ENCODE measurements at places on chromosomes 3 and 15.
A peak's percentile ranks its signal among the peaks of the same experiment; 100 is the strongest.

GRCh38 chr3:13357074-13357473 lies 63.0 kb downstream of the NUP210 start:
- no peak for DNase-seq

DNA sequence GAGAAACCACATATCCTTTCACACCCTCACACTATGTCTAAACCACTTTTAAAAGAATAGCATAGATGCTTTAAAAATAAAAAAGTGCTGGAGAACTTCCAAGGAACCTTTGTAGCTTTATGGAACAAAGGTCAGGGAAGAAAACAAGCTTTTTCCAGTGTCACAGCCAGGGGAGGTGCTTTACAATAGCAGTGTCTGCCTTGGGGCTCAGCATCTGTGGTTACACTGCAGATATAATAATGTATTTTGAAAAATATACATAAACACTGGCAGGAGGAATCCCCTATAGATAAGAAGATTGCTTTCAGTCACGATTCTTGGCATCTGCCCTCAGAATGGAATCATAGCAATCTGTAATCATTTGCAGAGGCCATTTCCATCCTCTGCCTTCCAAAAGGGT lies 362.4 kb upstream of the LRRC3B start:
- DNase-seq = no peak

GRCh38 chr3:154250291-154250690 lies 74.0 kb downstream of the DHX36 start:
- no peak for DNase-seq

- no peak for DNase-seq
Observed at GRCh38 chr3:73068419-73068818, 7.0 kb downstream of the EBLN2 start.

DNA sequence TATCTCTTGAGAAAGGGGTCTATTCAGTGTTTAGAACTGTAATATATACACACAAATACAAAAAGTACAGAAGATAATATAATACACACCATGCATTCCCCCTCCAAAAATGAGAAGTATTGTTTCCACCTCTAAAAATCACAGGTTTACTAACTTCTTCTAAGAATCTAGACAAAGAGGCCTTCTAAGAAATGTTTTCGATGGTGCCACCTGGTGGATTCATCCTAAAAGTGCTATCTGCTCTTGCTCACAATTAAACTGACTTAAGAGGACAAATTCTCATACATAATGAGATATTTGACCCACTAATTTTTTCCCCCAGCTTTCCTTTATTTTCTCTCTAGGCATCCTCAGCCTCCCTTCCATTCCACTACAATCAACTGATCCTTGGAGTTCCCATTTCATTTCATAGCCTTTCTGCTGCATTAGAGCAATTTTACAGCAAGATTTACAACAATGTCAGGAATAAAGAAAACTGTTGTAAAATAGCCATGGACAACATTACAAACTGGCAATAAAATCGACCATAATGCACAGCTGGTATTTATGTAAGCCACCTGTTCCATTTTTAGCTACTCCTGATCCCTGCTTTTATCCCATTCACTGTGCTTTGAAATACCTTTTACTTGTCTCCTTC lies 124.6 kb downstream of the ARRDC4 start:
- no peak for DNase-seq

DNA sequence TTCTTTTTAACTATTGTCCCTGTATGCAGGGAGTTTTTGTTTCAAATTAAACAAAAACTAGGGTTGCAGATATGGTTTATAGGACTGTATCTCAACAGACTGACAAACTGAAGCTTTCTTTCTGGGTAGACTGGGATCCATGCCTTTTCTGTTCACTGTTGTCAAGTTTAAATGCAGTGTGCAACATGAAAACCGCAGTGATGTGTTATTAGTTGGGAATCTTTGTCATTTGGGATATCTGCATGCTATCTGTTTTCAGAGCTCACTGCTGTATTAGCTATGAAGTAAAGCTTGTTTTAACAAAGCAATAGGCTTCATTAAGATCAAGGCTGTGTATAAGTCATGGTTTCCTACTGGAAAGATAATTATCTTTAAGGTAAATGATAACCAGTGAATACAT lies 21.4 kb upstream of the MCF2L2 start:
- DNase-seq = no peak

DNA sequence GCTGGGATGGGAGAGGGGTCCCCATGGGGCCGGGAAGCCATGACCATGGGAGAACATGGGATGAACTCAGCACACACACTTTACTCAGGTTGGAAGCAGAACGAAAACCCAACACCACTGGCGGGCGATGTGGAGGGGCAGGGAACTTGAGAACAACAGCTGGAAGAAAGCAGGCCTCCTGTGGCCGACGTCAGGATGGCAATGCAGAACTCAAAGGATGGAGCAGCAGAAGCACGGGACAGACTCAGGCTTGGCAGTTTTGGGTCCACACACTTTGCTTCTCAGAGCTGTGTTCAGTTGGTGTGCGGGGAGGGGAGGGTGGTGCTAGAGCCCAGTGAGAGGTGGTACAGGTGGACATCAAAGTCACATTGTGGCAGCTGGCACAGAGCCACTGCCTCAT lies 80.7 kb downstream of the SEC22A start:
- DNase-seq = no peak

DNA sequence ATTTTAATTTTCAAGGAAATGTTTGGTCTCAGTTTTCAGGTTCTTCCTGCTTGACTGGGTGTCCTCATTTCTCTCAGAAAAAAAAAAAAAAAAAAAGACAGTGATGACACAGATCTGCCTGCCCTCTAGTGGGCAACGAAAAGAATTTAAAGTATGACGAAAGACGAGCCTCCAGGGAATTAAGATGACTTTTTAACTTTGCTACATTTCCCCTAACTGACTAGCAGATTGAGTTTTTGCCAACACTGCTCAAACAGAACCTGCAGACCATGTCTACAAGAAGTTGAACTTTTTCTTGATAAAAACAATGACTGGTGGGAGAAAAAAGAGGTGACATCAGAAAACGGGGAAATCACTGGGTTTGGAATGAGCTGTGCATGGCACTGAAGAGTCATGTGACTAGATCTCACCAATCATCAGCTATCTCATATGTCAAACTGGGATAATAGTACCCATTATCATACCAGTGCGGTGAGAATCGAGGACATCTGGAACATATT lies 40.8 kb downstream of the EOMES start:
- DNase-seq = peak; percentile 41

- DNase-seq = no peak
Observed at GRCh38 chr3:97148931-97149330, 334.5 kb downstream of the EPHA6 start.

DNA sequence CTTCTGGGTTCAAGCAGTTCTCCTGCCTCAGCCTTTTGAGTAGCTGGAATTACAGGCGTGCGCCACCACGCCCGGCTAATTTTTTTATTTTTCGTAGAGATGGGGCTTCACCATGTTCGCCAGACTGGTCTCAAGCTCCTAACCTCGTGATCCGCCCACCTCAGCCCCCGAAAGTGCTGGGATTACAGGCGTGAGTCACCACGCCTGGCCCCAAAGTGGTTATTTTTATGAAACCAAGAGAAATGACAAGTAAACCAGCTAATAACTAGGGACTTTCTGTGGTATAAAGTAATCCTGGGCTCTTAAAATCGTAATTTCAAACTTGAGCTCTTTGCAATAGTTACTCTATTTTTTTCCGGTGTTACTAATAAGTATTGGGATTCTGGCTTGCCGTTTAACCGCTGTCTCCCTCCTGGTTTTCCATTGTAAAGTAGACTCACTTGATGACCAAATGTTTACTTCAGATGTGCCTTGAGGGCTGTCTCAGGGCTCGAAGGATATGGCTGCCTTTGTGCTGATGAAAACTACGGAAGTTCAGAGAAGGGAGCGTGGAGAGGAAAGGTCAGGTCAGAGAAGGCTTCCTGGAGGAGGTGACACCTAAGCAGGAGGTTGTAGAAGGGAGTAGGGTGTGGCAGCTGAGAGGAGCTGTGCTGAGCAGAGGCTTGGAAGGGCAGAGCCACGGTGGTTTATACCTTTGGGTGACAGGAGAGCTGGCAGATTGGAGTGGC lies 4.2 kb downstream of the ZSCAN2 start:
- DNase-seq = no peak

DNA sequence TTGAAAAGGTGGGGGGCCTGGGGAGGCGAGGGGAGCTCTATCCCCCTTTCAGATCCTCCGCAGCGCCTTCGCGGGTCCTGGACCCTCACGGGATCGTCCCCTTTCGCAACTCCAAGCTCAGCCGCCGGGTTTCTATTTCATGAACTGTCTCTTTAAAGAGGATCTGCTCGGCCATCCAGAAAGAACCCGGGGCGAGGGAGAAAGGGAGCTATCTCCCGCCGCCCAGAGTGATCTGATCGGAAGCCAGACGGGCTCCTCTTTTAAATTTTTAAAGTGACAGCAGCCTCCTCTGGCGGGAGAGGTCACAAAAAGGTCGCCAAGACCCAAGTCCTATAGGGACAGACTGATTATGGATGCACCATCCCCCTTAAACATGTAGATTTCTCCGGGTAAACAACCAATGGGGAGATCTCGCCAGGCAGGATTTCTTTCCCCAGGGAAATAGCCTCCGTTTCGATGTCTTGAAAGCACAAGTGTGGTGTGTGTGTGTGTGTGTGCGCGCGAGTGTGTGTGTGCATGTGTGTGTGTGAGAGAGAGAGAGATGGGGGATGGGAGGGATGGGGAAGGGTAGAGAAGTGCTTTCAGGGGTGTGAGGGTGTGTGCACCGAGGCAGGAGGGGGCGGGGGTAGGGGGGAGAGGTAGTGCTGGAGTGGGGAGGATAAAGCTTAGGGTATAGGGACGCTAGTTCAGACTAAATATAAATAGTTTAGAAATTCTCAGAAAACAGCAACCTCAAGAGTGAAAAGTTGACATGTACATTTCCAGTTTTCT lies 516.1 kb downstream of the MECOM start:
- peak; percentile 53 for DNase-seq

GRCh38 chr3:58214484-58215316 lies 3.9 kb upstream of the DNASE1L3 start:
- no peak for DNase-seq

GRCh38 chr3:179156775-179157174 lies 8.6 kb downstream of the PIK3CA start:
- DNase-seq = no peak

- DNase-seq = no peak
Observed at GRCh38 chr3:175212896-175213295, 353.8 kb downstream of the NAALADL2 start.

DNA sequence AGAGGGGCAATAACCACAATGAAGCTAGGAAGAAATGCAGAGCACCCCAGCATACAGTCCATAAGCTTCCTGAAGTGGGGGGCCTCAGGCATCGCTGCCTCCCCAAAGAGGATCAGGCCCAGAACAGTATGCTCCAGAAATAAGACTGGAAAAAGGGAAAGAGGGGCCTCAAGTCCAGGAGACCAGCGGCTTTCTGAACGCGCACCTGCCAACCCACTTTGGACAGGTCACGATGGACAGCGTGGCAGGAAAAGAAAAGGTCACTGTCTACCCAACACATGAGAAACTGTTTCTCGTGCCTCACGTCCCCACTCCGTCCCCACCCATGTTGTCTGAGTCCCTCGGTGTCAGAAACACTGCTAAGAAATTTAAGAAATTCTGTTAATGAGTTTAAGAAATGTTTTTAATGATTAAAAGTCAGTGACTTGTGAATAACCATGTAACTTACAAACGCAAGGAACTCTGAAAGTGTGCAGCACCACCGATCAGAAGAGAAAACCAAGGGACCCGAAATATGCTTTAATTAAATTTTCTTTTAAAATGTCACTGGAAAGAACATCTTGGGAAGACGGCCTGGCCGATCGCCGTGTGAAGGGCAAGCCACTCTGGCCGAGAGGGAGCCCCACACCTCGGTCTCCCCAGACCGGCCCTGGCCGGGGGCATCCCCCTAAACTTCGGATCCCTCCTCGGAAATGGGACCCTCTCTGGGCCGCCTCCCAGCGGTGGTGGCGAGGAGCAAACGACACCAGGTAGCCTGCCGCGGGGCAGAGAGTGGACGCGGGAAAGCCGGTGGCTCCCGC lies 1.7 kb upstream of the PPARG start:
- DNase-seq = no peak

- DNase-seq = no peak
Observed at GRCh38 chr15:22228101-22228762, 147.9 kb downstream of the OR4M2 start.

- no peak for DNase-seq
Observed at GRCh38 chr3:89584398-89584797, 477.0 kb downstream of the EPHA3 start.

DNA sequence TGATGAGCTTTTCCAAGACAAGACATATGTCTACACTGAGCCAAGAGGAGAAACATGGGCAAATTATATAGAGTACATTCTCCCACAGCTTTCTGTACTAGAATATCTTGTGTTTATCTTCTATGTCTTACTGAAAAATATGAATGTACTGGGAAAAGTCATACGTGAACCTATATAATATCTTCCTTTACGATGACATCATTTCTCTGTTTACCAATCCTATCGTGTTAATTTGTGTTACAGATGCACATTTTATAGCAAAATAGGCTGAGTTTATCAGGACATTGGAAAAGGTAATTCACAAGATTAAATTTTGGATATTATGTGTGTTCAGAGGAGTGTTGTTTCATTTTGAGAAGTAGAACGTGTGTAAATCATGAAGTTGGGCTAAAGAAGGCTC lies 452.5 kb upstream of the THRB start:
- DNase-seq = no peak

DNA sequence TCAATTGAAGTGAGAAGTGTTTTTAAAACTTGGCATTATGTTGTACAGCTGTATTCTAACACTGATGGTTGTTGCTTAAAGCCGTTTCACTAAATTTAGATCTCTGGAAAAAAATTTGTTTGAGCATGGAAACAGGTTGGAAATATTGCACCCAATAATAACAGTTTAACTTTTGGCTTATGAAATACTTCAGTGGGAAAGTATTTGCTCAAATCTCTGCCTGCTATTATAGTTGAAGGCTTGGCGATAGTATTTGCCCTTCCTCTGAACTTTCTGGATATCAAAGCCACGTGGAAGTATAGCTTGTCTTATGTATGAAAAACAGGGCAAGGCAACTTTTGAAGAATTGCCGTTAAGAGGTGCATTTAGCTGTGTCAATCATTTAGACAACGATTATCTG lies 270.3 kb upstream of the LRRFIP2 start:
- DNase-seq = no peak

DNA sequence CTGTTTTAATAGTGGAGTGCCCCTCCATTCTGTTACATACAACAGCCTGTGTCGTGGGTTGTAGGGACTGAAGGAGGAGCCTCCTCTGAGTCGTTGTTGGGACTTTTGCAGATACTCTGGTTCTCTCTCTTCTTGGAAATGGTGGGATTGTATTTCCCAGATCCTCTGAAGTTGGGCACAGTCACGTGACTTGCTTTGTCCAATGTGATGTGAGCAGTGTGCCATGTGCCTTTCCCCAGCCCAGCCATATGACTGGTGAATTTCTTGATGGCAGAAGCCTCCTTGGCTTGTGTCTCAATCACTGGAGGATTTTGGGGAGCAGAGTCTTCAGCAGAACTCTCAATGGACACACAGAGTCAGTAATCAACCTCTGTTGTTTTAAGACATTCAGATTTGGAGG lies 36.2 kb downstream of the RASGRF1 start:
- no peak for DNase-seq

DNA sequence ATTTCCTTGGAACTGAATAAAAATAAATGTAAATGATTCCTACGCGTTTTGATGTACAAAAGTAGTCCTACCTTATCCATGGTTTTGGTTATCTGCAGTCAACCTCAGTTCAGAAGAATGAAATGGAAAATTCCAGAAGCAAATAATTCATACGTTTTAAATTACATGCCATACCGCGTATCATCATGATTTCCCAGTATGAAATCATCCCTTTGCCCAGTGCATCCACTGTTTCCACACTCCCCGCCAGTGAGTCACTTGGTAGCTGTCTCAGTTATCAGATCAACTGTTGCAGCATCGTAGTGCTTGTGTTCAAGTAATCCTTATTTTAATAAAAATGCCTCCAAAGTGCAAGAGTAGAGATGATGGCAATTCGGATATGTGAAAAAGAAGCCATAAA lies 9.1 kb upstream of the MFSD1 start:
- no peak for DNase-seq
